Tracheal epithelial cell (primary cell): ENCODE measurements at places on chromosomes 7 and 10. TPM values are rescaled to one million over a fixed set of nuclear protein-coding genes. Genes with fewer than 3 reads are reported as not detected.

The RP9 gene
- total RNA-seq: 6.0 and 8.7 TPM in 2 replicates

The HABP2 gene
- total RNA-seq: 0.24 TPM in 1 of 2 replicates, not detected in the other

The FLNC gene
- total RNA-seq: 0.64 and 8.0 TPM in 2 replicates

The OPN4 gene
- total RNA-seq: not detected in 2 replicates

The OPN1SW gene
- total RNA-seq: not detected in 2 replicates

The SPDYE8 gene
- total RNA-seq: not detected in 2 replicates

The DOCK1 gene
- 132 and 195 TPM in 2 replicates for total RNA-seq

The NAMPT gene
- 199 and 325 TPM in 2 replicates for total RNA-seq

The ARHGEF5 gene
- 11.9 and 14.9 TPM in 2 replicates for total RNA-seq

The C7orf33 gene
- not detected in 2 replicates for total RNA-seq

The ZNF365 gene
- 0.85 and 3.4 TPM in 2 replicates for total RNA-seq

The LBX1 gene
- total RNA-seq: not detected in 2 replicates

The MRLN gene
- total RNA-seq: not detected in 2 replicates

The RNF32 gene
- 1.2 and 2.8 TPM in 2 replicates for total RNA-seq

The NEURL1 gene
- 0.24 and 0.85 TPM in 2 replicates for total RNA-seq

The PDE1C gene
- under 0.01 and 1.2 TPM in 2 replicates for total RNA-seq

The EPHB6 gene
- total RNA-seq: under 0.01 and 0.72 TPM in 2 replicates

The HIPK2 gene
- 14.7 and 14.9 TPM in 2 replicates for total RNA-seq

The IL6 gene
- 23.1 TPM in 1 of 2 replicates, not detected in the other for total RNA-seq

The DOCK4 gene
- 7.0 and 10.6 TPM in 2 replicates for total RNA-seq

The MSMB gene
- total RNA-seq: not detected in 2 replicates

The FAM25A gene
- total RNA-seq: 10.8 TPM in 1 of 2 replicates, not detected in the other

The AQP1 gene
- total RNA-seq: 5.3 TPM in 1 of 2 replicates, not detected in the other

The GLRX3 gene
- total RNA-seq: 201 and 216 TPM in 2 replicates

The TRIM50 gene
- total RNA-seq: not detected in 2 replicates

The BMPER gene
- total RNA-seq: under 0.01 and 0.48 TPM in 2 replicates

The ABCB1 gene
- 0.64 and 13.3 TPM in 2 replicates for total RNA-seq
